ENCODE measurements at places on chromosomes 1 and 21.

DNA sequence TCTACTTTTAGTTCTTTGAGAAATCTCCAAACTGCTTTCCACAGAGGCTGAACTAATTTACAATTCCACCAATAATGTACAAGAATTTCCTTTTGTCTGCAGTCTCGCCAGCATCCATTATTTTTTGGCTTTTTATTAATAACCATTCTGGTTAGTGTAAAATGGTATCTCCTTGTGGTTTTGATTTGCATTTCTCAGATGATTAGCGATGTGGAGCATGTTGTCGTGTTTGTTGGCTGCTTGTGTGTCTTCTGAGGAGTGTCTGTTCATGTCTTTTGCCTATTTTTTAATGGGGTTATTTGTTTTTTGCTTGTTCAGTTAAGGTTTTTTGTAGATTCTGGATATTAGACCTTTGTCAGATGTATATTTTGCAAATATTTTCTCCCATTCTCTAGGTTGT lies 131.5 kb downstream of the MAST2 start:
- no peak overlapping the region for H3K27ac ChIP-seq
- no peaks in the 10 kb centered on the region for H3K27me3 ChIP-seq
- H3K4me1 ChIP-seq: no peaks in the 10 kb centered on the region
- no peak overlapping the region for H3K4me3 ChIP-seq

DNA sequence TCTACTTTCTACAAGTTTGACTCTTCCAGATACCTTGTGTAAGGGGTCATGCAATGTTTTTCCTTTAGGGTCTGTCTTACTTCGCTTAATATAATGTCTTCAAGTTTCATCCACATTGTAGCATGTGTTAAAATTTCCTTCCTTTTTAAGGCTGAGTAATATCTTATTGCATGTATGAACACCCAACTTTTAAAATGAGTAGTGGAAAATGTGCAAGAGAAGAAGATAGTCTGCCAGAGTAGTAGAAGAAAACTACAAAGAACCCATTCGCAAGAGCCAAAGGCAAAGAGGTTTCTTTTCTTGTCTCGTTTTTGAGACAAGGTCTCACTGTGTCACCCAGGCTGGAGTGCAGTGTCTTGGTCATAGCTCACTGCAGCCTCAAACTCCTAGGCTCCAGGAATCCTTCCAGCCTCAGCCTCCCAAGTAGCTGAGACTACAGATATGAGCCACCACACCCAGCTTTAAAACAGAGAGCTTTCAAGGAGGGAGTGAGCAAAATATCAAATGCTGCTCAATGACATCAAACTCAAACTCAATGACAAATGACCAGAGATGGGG lies 9.4 kb downstream of the IL23R start:
- no peak for DNase-seq
- H3K36me3 ChIP-seq: no peaks in the 10 kb centered on the region
- no peak overlapping the region for H3K4me3 ChIP-seq

- H3K4me3 ChIP-seq: no peak overlapping the region
- no peak for DNase-seq
- peaks cover 9% of the 10 kb centered on the region for H3K4me1 ChIP-seq
- H3K27me3 ChIP-seq: no peaks in the 10 kb centered on the region
These were observed 25.8 kb upstream of the KIF21B start for GRCh38 chr1:201049248-201049831.

DNA sequence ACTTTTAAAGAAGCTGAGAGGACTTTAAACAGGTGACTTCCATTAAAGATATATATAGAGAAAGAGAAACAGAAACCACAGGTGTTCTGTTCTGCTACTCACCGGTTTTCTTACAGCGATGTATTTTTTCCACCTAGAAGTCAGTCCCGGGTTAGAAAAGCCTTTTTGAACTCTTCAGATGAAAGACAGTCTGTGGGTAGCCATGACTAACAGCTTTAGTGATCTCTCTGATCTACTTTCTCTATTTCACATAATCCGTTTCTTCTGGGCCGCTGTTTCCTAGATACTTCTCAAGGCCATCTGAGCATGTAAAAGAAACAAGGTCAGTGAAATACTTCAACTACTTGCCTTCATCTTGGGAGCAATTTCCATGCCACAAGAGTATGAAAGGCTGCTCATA lies 25.1 kb downstream of the WDR64 start:
- no peak overlapping the region for H3K27ac ChIP-seq
- no peaks in the 10 kb centered on the region for H3K27me3 ChIP-seq
- H3K4me1 ChIP-seq: no peaks in the 10 kb centered on the region
- no peak overlapping the region for H3K4me3 ChIP-seq
- DNase-seq: no peak

- H3K4me1 ChIP-seq: no peaks in the 10 kb centered on the region
- no peak overlapping the region for H3K27ac ChIP-seq
- no peak for DNase-seq
- no peaks in the 10 kb centered on the region for H3K27me3 ChIP-seq
These were observed 973.5 kb upstream of the B3GALT2 start for GRCh38 chr1:194159941-194160340.

- no peak overlapping the region for H3K27ac ChIP-seq
- H3K36me3 ChIP-seq: no peaks in the 10 kb centered on the region
- H3K4me3 ChIP-seq: no peak overlapping the region
- no peaks in the 10 kb centered on the region for H3K27me3 ChIP-seq
These were observed 132.5 kb downstream of the PEX14 start for GRCh38 chr1:10607228-10607627.

DNA sequence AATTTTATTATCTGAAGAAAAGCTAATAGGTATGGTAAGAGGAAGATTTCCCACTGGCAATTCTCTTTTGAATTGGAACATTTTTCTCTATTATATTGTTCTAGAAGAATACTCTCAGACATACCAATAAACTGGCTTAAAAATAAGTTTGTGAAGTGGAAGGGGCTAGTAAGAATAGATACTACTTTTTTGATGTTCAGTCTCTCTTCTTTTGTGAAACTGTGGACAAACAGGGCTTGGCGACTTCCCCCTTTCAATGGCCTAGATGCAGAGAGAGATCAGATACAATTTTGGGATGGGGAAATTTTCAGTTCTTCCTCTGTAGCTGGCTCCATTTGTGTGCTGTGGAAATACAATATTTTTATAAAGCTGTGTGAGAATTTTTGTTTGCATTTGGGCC lies 2.5 kb downstream of the PBX1 start:
- peak overlapping the region; percentile 62 for H3K4me3 ChIP-seq
- H3K36me3 ChIP-seq: no peaks in the 10 kb centered on the region
- no peaks in the 10 kb centered on the region for H3K27me3 ChIP-seq
- H3K4me1 ChIP-seq: peaks cover 3% of the 10 kb centered on the region

DNA sequence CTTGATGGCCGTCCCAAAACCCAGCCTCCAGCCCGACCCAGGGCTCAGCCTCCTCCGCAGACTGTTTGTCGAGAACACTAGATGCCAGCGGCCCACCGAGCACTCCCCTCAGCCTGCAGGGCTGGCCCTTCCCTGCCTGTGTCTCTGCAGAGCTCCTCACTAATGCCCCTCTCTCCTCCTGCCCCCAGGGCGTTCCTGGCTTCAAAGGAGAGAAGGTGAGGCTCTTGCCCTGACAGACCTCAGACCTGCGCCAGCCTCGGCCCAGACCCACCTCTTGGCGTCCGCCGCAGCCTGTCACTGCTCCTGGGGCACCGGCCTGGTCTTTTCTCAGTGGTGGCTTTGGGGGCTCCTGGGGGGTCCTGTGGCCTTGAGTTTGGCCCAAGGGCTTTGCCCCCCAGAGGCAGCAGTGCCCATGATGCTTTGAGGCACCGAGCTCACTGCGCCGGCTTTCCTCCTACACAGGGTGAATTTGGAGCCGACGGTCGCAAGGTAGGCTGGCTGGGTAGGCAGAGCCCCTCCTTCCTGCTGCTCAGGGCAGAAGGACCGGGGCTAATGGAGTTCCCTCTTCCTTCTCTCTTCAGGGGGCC lies 18.4 kb downstream of the COL6A2 start:
- peak overlapping the region; percentile 8 for H3K27ac ChIP-seq
- H3K36me3 ChIP-seq: peaks cover 94% of the 10 kb centered on the region
- H3K27me3 ChIP-seq: no peaks in the 10 kb centered on the region

DNA sequence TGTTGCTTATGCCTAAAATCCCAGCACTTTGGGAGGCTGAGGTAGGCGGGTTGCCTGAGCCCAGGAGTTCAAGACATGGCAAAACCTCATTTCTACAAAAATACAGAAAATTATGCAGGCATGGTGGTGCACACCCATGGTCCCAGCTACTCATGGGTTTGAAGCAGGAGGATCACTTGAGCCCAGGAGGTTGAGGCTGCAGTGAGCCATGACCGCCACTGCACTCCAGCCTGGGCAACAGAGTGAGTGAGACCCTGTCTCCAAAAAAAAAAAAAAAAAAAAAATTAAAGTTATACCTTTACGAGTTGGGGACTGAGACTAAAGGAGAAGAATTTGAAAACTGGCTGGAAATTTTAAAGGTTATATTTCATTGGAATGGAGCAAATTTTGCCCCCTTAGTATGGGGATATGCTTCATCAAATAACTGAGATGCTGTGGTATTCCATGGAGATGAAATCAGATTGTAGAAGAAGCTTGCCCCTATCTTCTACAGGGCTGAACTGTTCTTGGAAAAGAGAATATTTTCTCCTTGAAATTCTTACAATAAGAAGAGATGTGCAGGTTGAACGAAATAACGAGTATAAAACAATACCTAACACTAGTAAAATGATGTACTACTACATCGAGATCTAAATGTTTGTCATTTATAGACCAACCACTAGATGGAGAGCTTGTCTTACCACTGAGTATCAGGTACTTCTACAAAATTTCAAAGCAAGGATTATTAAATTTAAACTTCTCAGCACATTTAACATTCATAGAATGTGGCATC lies 34.9 kb upstream of the SCYL3 start:
- no peaks in the 10 kb centered on the region for H3K27me3 ChIP-seq
- no peaks in the 10 kb centered on the region for H3K36me3 ChIP-seq
- no peak for DNase-seq
- peaks cover 18% of the 10 kb centered on the region for H3K4me1 ChIP-seq
- no peak overlapping the region for H3K4me3 ChIP-seq
- H3K27ac ChIP-seq: no peak overlapping the region

DNA sequence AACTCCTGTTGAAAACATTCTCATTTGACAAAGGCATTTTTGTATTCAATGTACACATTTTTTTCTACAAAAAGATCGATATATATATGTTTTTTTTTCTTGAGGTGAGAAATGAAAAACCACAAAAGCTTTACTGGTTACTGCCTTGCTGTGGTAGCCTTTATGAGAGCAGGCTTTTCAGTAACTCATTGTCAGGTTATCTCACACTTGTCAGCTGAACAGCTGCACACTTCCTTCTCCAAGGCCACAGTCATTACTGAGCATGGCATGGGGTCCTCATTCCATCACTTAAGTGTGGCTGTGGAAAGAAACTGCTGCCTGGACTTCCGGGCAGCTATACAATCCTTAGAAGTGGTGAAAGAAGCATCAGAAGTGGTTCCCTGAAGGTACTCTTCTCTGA lies 169.3 kb upstream of the ZP4 start:
- no peaks in the 10 kb centered on the region for H3K27me3 ChIP-seq
- no peak for DNase-seq
- no peaks in the 10 kb centered on the region for H3K36me3 ChIP-seq
- no peak overlapping the region for H3K4me3 ChIP-seq
- no peak overlapping the region for H3K27ac ChIP-seq

- H3K36me3 ChIP-seq: peaks cover 8% of the 10 kb centered on the region
- H3K4me1 ChIP-seq: no peaks in the 10 kb centered on the region
- H3K27ac ChIP-seq: no peak overlapping the region
- H3K27me3 ChIP-seq: no peaks in the 10 kb centered on the region
- H3K4me3 ChIP-seq: no peak overlapping the region
These were observed 52.8 kb upstream of the TBX15 start for GRCh38 chr1:119040906-119041305.

GRCh38 chr1:14217384-14217783 lies 381.1 kb upstream of the KAZN start:
- H3K4me3 ChIP-seq: no peak overlapping the region
- H3K27ac ChIP-seq: no peak overlapping the region
- H3K4me1 ChIP-seq: no peaks in the 10 kb centered on the region
- H3K36me3 ChIP-seq: no peaks in the 10 kb centered on the region
- no peak for DNase-seq

DNA sequence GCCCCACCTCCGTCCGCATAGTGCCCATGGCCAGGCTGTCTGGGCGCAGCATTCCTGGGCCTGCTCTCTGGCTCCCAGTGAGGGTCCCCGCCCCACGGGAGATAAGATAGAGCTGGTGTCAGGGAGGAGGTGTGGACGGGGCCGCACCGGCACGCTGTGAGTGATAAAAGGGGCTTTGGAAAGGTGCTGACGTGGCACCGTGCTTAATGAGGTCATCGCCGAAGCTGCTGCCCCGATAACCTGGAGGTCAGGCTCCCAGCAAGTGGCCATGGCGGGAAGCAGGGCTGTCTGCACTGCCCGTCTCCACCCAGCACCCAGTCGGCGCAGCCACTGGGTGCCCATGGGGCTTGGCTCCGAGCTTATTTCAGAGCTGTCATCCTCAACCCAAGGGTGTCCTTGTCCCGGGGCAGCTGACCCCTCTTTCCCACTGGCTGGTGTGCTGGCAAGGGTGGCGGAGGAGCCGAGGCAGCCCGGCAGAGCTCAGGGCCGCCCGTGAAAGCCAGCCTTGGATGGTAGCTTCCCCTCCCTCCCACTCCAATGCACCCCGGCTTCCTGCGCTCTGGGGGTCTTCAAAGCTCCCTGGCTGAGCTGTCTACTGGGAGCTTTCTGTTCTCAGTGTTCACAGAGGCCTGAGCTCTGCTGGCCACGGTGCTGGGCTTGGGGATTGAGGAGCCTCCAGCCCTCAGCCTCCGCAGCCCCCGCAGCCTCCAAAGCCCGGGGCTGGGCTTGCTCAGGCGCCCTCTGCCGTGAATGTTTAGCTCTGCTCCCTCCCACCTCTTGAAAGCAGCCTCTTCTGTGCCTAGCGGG lies 105.1 kb upstream of the ARHGEF16 start:
- H3K27me3 ChIP-seq: no peaks in the 10 kb centered on the region
- H3K36me3 ChIP-seq: no peaks in the 10 kb centered on the region
- no peak overlapping the region for H3K4me3 ChIP-seq
- H3K27ac ChIP-seq: peak overlapping the region; percentile 94

DNA sequence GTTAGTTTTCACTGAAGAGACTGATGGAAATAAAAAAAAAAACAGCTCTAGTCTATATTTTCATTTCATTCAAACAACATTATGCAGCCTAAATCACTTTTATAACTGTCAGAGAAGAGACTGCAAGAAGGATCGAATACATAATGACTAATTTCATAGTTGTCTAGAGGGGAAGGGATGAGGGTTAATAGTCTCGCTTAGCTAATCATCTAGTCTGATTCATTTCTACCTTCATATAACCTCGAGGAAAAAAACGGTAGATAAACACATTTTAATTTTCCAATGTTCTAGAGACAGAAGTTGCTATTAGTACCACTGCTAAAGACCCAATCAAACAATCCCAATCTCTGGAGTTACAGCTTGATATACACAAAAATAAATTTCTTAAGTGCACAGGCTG lies 3.5 kb downstream of the FUBP1 start:
- no peak overlapping the region for H3K27ac ChIP-seq
- H3K27me3 ChIP-seq: no peaks in the 10 kb centered on the region
- no peaks in the 10 kb centered on the region for H3K36me3 ChIP-seq

DNA sequence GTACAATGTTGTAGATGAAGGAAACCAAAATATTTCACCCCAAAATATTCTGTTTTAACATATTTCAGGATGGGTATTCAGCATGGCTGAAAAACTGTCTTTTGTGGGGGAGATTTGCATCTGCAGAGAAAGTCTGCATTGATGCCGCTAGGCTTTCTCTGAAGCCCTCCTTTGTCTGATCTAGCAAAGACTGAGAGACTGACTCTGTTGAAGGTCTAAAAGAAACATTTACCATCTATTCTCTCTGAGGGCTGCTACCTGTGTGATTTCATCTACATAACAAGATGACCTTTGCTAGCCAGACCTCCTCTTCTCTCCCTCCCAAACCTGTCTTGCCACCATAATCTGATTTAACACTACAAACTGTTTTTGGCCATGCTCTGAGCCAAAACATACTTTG lies 12.4 kb upstream of the MT1HL1 start:
- peaks cover 15% of the 10 kb centered on the region for H3K4me1 ChIP-seq
- DNase-seq: no peak
- H3K27me3 ChIP-seq: no peaks in the 10 kb centered on the region
- no peaks in the 10 kb centered on the region for H3K36me3 ChIP-seq
